ENCODE measurements at places on chromosomes 16 and 17.
A peak's percentile ranks its signal among the peaks of the same experiment; 100 is the strongest.

DNA sequence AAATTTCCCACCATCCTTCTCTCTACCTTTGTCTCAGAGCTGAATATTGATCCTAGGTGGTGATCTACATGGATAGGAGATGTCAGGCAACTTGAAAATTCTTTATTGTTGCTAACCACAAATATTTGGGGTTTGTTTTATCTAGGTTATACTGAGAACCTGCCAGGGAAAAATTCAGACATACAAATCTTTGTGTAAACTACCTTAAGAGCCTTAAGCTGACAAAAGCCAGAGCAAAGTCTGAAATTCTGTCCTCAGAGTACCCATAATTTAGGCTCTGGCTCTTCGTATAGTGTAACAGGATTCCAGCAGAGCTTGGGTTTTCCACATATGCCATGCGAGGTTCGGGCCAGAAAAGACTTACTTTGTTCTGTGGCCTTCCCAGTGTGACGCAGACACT, 406.7 kb upstream of the MAF start:
- no peak for DNase-seq

DNA sequence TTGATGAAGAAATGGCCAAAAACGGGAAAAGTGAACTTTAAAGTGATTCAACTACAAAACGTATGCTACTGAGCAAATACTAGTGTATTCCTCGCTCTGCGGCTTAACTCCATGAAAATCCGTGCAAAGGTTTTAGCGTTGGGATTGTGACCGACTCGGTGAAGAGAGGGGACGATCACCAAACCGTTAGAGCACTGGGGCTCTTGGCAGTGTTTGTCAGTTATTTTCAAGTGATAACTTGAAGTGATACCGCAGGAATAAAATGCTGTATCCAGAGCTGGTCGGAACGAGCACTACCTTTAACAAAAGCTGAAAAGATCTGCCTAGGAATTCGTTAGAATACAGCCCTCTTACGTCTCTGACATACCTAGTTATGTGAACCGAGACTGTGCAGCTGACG, 773 bp upstream of the PPM1D start:
- DNase-seq = no peak

DNA sequence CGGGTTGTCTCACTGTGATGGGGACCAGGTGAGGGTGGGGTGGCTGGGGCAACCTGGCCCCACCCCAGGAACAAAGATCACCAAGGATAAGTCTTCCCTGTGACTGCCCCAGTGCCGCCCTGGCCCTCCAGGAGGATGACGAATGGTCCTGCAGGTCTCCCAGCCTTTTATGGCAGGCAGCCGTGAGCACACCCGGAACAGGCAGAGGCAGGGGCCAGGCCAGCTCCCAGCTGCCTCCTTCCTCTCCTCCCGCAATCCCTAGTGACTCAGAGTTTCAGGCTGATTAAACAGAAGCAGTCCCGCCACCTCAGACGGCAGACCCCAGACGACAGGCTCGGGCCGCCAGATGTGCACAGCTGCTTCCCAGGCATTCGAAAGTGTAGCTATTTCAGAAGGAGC, 13.3 kb downstream of the JUP start:
- peak; percentile 46 for DNase-seq

GRCh38 chr17:56834380-56835263, 671 bp downstream of the DGKE start:
- peak; percentile 91 for DNase-seq

- DNase-seq = no peak
Measured at GRCh38 chr16:15854061-15854460, 2.8 kb downstream of the MYH11 start.

- DNase-seq = no peak
Measured at GRCh38 chr17:80002690-80003490, 32.8 kb downstream of the TBC1D16 start.

- DNase-seq = no peak
Measured at GRCh38 chr16:73389085-73389484, 341.2 kb upstream of the ZFHX3 start.

DNA sequence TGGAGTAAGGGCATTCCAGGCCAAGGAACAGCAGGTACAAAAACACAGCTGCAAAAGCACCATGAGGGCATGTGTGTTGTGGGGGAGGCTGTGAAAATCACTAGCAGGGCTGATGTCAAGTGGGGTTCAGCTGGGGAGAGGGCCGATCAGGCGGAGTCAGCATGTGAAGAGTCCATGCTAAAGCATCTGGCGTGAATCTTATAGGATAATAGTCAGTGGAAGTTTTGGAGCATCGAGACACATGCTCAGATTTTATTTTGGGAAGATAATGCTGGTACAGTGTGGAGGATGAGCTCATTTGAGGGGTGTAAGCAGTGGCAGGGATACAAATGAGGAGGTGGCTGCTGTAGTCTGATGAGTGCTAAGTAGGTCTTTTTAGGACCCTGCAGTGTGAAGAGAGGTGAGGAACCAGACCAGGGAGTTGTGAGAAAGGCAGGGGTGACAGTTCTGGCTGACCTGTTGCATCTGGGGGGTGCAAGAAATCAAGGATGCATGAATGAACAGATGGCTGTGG, 30.3 kb downstream of the MMD start:
- no peak for DNase-seq

DNA sequence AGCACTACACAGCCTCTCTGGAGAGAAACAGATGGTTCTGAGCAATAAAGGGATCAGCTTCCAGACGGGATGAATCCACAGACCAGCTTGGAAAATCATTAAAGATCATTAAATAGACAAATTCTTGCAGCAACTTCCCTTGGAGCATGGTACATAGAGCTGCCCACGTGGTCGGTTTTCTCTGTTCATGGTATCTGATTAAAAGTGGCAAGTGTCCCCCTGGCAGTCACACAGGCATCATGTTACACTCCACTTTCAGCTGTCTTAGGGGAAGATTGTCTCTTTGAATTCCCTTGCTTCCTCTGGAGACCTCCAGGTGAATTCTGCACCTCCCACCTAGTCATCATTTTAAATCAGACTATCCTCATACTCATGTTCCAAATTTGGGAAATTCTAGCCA, 92.2 kb upstream of the CACNG3 start:
- peak; percentile 68 for DNase-seq

GRCh38 chr17:14739656-14740431, 439.0 kb downstream of the HS3ST3B1 start:
- DNase-seq = no peak

DNA sequence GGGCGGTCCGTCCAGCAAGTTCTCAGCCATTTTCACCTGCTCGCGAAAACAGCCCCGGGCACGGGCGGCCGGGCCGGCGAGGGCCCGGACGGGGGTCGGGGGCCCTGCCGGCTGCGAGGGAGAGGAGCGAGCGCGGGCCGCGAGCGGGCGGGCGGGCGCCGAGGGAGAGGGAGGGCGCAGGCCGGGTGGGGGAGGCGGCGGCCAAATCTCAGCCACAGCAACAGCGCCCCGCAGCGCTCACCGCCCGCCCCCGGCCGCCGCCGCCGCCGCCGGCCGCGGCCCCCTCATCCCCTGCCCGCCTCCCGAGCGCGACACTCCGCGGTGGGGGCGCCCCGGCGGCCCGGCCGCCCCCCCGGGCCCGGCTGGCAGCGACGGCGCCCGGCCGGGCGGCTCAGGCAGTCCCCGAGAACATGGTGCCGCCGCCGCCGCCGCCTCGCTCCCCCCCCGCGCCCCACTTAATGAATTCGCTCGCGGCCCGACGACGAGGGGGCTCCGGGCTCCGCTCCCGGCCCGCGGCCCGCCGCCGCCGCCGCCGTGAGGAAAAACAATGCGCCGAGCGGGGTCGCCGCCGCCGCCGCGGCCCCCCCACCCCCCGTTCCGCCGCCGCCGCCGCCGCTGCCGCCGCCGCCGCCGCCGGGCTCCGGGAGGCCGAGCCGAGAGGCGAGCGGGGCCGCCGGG, 487 bp downstream of the CREBBP start:
- no peak for DNase-seq

- peak; percentile 92 for DNase-seq
Measured at GRCh38 chr17:3535253-3535995, 22.2 kb downstream of the TRPV3 start.

- no peak for DNase-seq
Measured at GRCh38 chr17:8189041-8189710, 804 bp downstream of the BORCS6 start.

DNA sequence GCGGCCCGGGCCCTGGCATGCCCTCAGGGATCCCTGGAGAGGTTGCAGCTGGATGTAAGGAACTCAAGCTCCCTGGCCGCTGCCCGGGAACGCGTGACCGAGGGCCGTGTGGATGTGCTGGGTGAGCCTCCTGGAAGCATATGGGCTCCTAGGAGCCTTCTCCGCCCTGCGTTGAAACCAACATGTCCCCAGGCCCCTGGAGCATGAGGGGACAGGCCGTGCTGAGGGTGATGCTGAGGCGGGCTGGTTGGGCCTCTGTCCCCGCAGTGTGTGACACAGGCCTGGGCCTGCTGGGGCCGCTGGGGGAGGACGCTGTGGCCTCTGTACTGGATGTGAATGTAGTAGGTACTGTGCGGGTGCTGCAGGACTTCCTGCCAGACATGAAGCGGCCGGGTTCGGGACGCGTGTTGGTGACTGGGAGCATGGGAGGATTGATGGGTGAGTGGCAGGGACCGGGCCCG, 5.7 kb upstream of the HSD17B1 start:
- DNase-seq = no peak

- DNase-seq = no peak
Measured at GRCh38 chr16:79605999-79606398, 5.5 kb upstream of the MAF start.

DNA sequence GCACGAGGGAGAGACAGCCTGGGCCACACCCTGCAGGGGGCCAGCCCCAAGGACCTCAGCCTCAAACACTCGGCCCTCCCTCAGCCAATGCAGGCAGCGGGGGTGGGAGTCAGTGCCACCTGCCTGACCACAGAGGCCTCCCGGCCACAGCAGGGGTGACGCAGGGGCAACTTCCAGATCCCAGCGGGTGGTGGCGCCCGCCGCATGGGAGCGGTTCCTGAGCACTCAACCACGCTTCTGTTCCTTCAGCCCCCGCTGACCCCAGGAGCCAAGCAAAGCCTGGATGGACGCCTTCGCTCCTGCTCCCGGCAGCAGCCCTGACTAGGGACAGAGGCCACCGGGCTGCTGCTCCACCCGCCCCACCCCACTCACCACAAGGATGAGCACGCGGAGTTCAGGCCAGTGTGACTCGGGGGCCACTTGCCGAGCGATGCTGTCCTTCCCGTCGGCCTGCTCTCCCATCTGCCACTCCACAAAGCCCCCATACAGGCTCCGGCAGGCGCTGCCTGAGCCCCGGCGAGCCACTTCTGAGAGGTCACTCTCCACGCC, 5.0 kb upstream of the CYBA start:
- no peak for DNase-seq

GRCh38 chr16:48405907-48406306, 20.7 kb upstream of the SIAH1 start:
- no peak for DNase-seq

DNA sequence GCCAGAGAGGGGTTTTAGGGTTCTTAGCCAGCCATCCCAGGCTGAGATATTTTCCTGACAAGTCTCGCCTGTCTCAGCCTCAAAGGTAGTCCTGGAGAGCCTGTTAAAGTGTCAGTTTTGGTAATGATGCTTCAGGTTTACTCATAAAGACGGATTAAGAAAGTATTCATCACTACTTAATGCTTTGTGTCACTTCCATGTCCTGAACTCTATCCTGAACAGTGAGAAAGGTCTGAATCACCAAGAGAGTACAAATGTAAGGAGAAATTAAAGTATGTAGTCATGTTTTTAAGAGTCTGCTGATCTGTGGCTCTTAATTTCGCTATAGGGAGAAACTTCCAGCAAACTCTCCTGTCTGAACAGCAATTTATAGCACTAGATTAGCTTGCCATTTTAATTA, 14.0 kb downstream of the RPGRIP1L start:
- no peak for DNase-seq

DNA sequence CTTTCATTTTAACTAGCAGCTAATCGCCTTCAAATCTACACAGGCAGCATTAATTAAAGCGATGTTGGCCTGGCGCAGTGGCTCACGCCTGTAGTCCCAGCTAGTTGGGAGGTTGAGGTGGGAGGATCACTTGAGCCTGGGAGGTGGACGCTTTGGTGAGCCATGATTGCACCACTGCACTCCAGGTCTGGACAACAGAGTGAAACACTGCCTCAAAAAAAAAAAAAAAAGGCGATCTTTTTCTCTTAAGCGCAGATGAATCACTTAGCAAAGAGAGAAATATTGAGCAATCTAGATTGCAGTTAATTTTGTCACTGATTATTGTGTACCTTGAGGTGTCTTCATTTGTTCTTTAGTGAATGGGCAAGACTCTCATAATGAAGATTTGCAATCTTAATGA, 12.4 kb downstream of the SNTB2 start:
- DNase-seq = no peak

DNA sequence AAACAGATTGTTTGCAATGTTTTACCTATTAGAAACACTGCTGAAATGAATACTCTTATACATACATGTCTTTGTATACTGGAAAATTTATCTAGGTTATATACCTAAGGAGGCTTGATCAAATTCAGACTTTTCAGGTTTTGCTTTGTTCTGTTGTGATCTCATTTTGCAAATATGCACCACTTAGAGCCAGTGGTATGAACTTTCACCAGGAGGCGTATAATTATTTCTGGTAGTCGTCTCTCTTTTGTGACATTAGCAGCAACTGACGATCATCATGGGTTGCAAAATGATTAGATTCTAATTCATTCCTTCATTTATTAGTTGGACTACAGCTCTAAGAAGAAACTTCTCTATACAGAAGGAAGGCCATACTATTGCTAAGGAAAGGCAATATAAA, 26.9 kb downstream of the AP1G1 start:
- no peak for DNase-seq

DNA sequence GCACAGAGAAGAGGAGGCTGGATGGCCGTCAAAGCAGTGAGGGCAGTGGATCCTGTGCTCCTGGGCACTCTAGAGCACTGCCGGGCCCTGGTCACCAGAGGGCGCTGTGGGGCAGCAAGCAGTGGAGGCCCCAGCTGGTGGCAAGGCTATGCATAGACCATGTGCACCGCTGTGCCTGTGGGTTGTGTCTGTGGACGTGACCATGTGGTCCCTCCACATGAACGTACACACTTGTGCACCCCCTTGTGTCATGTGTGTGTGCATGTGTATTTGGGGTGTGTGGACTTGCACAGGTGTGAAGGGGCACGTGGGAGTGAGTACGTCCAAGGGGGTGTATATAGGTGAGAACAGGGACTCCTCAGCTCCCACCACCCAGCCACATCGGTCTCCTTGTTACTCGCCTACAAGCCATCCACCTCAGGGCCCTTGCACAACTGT, 4.4 kb upstream of the MAP2K3 start:
- DNase-seq = peak; percentile 85

DNA sequence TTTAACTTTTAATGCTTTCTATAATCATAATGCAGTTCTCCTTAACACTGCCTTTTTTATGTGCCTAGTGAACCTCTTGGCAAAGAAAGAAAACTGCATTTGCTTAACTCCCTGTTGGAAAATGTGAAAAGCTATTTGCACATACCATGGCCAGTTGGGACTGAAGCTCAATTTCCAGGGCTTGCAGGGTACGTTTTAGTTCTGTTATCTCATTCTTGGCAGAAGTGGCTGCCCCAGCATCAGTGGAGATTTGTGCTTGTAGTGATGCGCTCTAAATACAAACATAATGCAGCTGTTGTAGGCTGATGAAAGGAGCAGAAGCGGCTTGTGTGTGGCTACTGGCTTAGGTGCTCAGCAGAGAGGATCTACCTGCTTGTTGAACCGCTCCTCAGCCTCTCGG, 3.7 kb downstream of the KRT24 start:
- DNase-seq = peak; percentile 36

GRCh38 chr16:49780433-49780832, 75.5 kb downstream of the ZNF423 start:
- peak; percentile 59 for DNase-seq
